ENCODE measurements at places on chromosomes 6 and 20. TPM values are rescaled to one million over a fixed set of nuclear protein-coding genes. Genes with fewer than 3 reads are reported as not detected.
A peak's percentile ranks its signal among the peaks of the same experiment; 100 is the strongest.

The GSTA1 gene
- not detected for total RNA-seq

The DZANK1 gene
- 2.0 TPM for total RNA-seq

The MYBL2 gene
- total RNA-seq = 0.97 TPM

The PRICKLE4 gene
- 0.34 TPM for total RNA-seq

- peaks cover 4% of the 10 kb centered on the region for H3K4me1 ChIP-seq
- DNase-seq = no peak
- no peak overlapping the region for H3K4me3 ChIP-seq
- H3K36me3 ChIP-seq = no peaks in the 10 kb centered on the region
Observed at GRCh38 chr6:17417817-17418216, 24.4 kb downstream of the CAP2 start.

GRCh38 chr6:26234421-26235301 lies 130.3 kb upstream of the BTN3A2 start:
- DNase-seq = no peak
- H3K27ac ChIP-seq = peak overlapping the region; percentile 87
- peaks cover 43% of the 10 kb centered on the region for H3K27me3 ChIP-seq
- peaks cover 30% of the 10 kb centered on the region for H3K4me1 ChIP-seq
- peak overlapping the region; percentile 61 for H3K4me3 ChIP-seq

GRCh38 chr6:30612687-30613248 lies 4.3 kb downstream of the PPP1R10 start:
- peaks cover 47% of the 10 kb centered on the region for H3K4me1 ChIP-seq
- no peak for DNase-seq

- no peak for DNase-seq
- H3K36me3 ChIP-seq = no peaks in the 10 kb centered on the region
- peaks cover 3% of the 10 kb centered on the region for H3K4me1 ChIP-seq
- no peak overlapping the region for H3K27ac ChIP-seq
Observed at GRCh38 chr6:89581689-89582088, 56.9 kb downstream of the LYRM2 start.

DNA sequence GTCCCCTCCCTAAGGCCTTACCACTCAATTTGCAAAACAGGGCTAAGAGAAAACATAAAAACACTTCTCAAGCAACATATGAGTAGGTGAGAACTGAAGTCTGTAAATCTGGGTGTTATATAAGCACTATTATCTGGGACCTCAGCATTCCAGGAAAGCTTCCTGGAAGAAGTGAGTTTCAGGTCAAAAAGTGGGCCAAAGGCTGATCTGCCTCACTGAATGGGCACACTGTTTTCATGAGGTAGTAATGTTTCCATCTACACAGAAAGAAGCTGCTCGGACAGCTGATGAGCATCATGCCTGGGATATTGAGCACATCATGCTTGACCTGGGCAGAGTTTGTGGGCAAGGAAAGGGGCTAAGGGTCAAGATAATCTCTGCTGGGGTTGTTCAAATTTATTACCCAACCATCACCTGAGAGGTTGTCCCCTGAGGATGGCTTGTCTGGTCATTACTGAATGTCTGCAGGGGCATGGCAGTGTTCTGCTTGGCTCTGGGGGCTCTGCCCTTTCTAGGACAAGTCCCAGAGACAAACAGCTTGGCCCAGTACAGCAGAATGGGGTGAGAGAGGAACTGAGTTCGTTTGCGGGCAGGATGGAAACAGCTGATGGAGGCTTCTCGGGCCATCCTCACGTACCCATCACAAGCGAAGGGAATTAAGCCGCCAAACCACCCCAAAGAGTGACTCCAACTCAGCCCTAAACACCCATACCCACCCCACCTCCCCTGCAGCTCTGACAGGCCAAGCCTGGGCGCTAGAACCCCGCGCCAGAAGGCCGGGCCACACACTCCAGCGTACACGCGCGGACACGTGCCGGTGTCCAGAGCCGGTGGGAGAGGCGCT lies 1.2 kb upstream of the SYNJ2 start:
- H3K36me3 ChIP-seq = no peaks in the 10 kb centered on the region
- DNase-seq = peak; percentile 55
- peak overlapping the region; percentile 72 for H3K4me3 ChIP-seq
- peak overlapping the region; percentile 52 for H3K27ac ChIP-seq

- DNase-seq = no peak
- peaks cover 20% of the 10 kb centered on the region for H3K27me3 ChIP-seq
- peaks cover 12% of the 10 kb centered on the region for H3K4me1 ChIP-seq
- peak overlapping the region; percentile 37 for H3K4me3 ChIP-seq
- no peak overlapping the region for H3K27ac ChIP-seq
- H3K36me3 ChIP-seq = no peaks in the 10 kb centered on the region
Observed at GRCh38 chr20:44247586-44248409, 690 bp downstream of the GDAP1L1 start.

GRCh38 chr20:62925076-62925419 lies 1.3 kb downstream of the DIDO1 start:
- H3K4me3 ChIP-seq = peak overlapping the region; percentile 82
- H3K36me3 ChIP-seq = no peaks in the 10 kb centered on the region
- peak overlapping the region; percentile 98 for H3K27ac ChIP-seq
- no peaks in the 10 kb centered on the region for H3K27me3 ChIP-seq

DNA sequence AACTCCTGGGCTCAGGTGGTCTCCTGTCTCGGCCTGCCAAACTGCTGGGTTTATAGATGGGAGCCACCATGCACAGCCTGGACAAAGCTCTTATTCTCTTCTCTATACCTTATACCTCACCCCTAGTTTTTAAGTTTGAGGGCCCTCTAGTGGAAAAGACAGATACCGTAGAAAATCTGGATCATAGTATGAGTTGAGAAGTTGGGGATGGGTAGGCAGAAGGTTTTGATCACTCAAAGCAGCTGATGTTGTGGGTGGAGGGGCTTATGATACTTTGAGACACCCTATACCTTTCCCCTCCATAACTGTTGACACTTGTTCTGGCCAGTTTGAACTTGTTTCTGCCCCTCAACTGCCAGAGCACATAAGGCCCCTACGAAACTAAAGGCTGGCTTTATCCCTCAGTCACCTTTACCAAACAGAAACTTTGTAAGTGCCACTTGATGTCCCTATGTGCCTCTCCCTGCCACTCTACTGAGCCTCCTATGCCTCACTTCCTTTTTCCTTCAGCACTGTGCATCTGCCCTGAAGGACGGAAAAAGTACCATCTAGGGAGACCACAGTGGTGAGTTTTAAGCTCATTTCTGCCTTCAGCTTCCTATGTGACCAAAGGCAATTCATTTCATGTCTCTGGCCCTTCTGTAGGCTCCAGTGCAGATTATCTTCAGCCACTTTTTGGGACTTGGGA lies 28.6 kb downstream of the RALY start:
- no peak overlapping the region for H3K27ac ChIP-seq
- DNase-seq = no peak
- no peaks in the 10 kb centered on the region for H3K36me3 ChIP-seq
- H3K4me3 ChIP-seq = no peak overlapping the region
- H3K4me1 ChIP-seq = peaks cover 38% of the 10 kb centered on the region

DNA sequence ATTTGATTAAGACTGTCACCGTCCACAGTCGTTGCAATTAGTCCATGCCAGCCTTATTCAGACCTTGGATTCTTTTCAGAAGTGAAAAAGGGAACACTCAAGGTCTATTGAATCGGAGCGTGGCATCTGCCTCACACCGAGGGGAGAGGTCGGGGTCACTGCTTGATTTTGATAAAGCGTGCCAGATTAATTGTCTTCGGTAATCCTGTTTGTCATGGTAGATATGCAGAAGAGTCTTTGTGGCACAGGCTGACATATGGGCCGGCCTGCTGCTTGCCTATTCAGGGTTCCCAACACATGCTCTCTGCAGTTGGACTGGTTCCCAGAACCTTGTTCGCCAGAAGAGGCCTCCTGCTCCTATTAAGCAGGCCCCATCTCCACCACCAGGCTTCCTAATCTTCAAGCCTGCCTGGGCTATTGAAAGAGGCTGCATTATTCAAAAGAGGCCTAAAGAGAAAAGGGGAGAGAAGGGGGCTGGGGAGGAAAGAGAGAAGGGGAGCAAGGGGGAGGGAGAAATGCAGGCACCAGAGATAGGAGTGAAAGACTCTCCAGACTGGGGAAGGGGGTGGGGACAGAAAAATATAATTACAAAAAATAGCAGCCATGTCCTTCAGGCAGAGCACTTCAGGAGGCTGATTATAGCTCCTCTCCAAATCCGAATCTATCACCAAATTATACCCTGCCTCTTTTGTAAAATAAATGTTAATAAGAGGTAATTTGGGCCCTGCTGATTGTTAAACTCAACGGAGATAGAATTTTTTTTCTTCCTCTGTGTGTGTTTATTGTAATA lies 611.3 kb downstream of the HDGFL1 start:
- H3K4me3 ChIP-seq = no peak overlapping the region
- DNase-seq = no peak
- no peaks in the 10 kb centered on the region for H3K27me3 ChIP-seq
- no peaks in the 10 kb centered on the region for H3K36me3 ChIP-seq
- H3K4me1 ChIP-seq = no peaks in the 10 kb centered on the region

GRCh38 chr6:84357631-84358030 lies 130.2 kb upstream of the CEP162 start:
- H3K4me1 ChIP-seq = peaks cover 4% of the 10 kb centered on the region
- no peak overlapping the region for H3K4me3 ChIP-seq
- DNase-seq = no peak
- H3K27ac ChIP-seq = no peak overlapping the region
- no peaks in the 10 kb centered on the region for H3K36me3 ChIP-seq

- H3K27ac ChIP-seq = no peak overlapping the region
- DNase-seq = no peak
- no peaks in the 10 kb centered on the region for H3K27me3 ChIP-seq
- H3K4me3 ChIP-seq = no peak overlapping the region
- no peaks in the 10 kb centered on the region for H3K36me3 ChIP-seq
Observed at GRCh38 chr6:142857233-142857761, 87.7 kb downstream of the HIVEP2 start.

GRCh38 chr6:92216717-92217116 lies 1202.6 kb downstream of the EPHA7 start:
- H3K27ac ChIP-seq = no peak overlapping the region
- H3K36me3 ChIP-seq = no peaks in the 10 kb centered on the region
- no peak overlapping the region for H3K4me3 ChIP-seq
- H3K27me3 ChIP-seq = no peaks in the 10 kb centered on the region

- no peaks in the 10 kb centered on the region for H3K36me3 ChIP-seq
- no peak overlapping the region for H3K27ac ChIP-seq
- H3K4me3 ChIP-seq = no peak overlapping the region
- no peaks in the 10 kb centered on the region for H3K4me1 ChIP-seq
Observed at GRCh38 chr6:116866281-116866871, 10.7 kb upstream of the RFX6 start.

DNA sequence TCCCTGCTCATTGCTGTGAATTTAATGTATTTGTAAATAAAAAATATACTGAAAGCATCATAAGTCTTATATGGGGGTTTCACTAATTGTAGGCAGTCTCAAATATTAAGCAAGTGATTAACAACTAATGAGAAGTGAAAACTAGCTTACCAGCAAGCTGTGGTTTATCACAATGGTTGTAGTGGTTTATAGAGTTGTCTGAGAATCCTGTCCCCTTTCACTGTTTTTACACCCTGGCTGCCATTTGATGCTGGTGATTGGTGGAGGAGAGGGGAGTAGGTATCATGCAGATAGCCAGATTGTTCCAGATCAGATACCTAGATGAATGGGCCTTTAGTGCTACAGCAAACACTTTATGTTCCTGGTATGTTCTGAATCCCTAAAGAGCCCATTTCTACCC lies 6.0 kb downstream of the MKKS start:
- no peak overlapping the region for H3K4me3 ChIP-seq
- no peak for DNase-seq
- H3K27me3 ChIP-seq = no peaks in the 10 kb centered on the region
- H3K27ac ChIP-seq = no peak overlapping the region

DNA sequence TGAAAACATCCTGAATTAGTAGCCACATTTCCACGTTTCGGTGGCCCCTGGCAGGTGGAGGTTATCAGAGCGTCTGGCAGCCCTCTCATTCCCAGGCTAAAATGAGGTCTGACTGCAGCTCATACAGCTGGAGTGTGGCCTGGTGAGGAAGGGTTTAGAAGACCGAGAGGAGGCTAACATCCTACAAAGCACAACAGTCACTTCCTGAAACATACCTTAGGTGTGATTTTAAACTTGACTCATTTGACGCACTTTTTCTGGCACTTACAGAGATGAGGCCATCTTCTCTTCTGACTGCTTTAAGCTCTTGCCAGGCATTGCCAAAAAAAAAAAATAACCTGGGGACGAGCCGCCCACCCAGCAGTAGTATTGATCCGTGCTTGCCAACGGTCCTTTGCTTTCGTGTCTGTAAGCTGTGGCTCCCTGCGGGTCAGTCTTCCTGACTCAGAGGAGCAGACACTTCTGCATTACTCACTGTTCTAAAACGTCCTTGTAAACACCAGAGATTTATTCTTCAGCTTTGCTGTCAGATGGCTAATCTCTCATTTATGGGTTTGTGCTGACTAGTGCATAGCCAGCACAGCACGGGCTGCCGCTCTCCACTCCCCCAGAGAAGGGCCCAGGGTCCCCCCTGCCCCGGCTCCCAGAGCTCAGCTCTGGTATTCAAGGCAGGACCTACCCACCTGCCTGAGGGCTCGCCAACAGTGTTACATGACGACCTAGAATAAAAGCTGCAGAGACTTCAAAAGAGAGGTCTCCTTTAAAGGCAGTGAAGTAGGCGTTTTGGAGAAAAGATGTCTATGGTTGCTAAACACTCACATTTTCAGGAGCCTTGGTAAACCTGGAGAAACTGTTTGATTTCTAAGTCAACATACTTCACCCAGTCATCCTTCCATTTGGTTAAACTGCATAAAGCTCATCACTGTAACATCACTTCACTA lies 78.5 kb upstream of the FRMD1 start:
- H3K36me3 ChIP-seq = no peaks in the 10 kb centered on the region
- H3K4me1 ChIP-seq = peaks cover 18% of the 10 kb centered on the region

DNA sequence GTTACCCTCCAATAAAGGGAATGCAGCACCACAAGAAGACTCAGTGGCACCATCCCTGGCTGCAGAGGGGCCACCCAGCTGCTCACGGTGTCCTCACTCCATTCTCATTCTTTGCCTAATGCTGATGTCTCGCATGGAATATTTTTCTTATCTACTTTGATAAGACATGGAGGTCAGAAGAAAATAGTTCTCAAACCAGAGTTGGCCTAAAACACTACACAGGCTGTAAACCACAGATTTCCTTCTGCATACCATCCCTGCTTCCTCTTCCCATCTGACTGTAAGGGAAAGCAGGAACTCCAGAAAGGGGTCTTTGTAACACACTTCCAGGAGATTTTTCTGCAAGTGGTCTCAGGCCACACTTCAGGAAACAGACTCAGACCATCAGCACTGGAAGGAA lies 43.1 kb upstream of the CD93 start:
- no peaks in the 10 kb centered on the region for H3K36me3 ChIP-seq
- peak; percentile 22 for DNase-seq
- no peak overlapping the region for H3K4me3 ChIP-seq

All from suprapubic skin (tissue), 4 donors.